T-helper 17 cell (primary cell): ENCODE measurements at places on chromosomes 1 and 21.

DNA sequence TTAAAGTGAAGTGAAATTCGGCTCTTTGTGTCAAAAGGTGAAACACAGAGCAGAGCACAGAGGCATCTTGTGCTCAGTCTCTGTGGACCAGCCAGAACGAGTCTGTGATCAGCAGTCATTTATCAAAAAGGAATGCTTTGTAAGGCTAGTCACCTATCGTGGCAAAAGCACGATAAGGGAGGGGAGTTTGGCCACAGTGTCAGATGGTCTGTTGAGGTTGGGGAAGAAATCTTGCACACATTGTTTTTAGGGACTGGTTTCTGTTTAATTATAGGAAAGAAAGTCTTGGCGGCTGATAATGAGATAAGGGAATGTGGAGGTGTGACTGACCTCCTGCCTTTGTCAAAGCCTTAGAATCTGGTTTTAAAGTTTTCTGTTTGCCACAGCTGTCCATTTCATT, 58.2 kb upstream of the KIAA1614 start:
- DNase-seq = no peak

GRCh38 chr1:17865912-17866739, 111.0 kb downstream of the ACTL8 start:
- no peak for DNase-seq

DNA sequence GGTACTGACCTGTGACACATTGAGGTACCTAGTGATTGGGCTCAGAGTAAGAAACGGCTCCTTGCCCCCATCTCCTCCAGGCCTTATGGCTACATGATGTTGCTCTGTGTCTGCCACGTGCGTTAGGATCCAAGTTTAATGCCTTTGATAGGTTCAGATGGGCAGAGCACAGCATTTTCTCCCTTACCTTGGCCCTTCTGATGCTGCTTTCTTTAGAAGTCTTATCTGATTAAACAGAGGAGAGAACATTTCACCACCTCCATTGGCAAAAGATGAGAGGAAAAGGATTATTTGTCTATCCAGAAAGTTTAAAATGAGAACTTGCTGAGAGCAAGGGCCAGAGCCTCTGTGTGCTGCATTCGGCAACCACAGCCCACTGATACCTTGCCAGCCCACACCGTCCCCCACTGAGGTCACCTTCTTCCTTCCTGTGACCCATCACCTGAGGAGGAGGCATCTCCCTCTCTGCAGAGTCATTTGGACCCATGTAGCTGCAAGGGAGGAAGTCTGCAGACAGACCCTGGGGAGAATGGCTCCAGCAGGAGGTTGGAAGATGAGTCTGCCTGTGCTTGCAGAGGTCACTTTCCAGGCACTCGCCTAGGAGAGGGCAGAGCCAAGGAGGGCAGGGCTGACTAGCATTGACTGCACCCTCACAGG, 16.7 kb downstream of the SHISA4 start:
- DNase-seq = no peak

- DNase-seq = no peak
Observed at GRCh38 chr1:218765753-218766152, 407.9 kb upstream of the LYPLAL1 start.

DNA sequence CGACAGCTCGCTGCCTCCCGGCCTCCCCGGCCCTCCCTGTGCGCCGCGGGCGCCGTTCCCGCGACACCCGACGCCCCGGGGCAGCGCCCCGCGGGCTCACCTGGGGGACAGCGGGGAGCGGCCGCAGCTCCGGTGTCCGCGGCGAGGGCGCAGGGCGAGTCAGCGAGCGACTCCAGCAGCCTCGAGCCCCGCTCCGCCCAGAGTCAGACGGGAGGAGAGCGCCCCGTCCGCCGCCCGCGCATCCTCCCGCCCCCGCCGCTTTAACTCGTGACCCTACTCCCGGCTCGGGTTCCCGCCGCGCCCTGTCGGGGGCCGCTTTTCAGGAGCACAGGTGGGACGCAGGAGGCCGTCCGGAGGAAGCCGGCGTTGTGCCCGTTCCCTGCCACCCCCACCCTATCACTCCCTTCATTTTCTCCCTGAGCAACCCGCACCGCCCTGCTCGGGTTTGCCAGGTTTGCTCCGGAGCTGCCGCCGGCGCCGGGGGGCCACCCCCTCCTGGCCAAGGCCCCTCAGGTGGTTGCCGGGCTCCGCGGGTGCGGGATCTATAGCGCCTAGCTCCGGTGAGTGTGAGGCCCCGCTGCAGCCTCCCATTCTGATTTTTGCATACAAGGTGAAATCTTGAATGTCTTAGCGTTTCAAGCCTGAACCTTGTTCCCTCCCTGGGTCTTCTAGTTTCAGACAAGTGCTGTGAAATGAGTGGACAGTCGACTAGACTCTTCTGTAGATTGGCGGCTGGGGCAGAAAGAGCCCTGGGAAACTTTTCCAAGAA, at the start of gene MCOLN3:
Gene MCOLN3, minus strand, starts transcription at position 205 of the 769 bp plus-strand sequence. CDS start 3,140 bp downstream, outside the sequence.
- DNase-seq = peak; percentile 10

- DNase-seq = no peak
Observed at GRCh38 chr1:225426395-225427234, 1.2 kb downstream of the LBR start.

- no peak for DNase-seq
Observed at GRCh38 chr1:181551249-181551648, 67.9 kb downstream of the CACNA1E start.

GRCh38 chr1:80909172-80909784, 891.5 kb upstream of the ADGRL2 start:
- no peak for DNase-seq

GRCh38 chr1:43108080-43108479, 64.0 kb downstream of the EBNA1BP2 start:
- no peak for DNase-seq

DNA sequence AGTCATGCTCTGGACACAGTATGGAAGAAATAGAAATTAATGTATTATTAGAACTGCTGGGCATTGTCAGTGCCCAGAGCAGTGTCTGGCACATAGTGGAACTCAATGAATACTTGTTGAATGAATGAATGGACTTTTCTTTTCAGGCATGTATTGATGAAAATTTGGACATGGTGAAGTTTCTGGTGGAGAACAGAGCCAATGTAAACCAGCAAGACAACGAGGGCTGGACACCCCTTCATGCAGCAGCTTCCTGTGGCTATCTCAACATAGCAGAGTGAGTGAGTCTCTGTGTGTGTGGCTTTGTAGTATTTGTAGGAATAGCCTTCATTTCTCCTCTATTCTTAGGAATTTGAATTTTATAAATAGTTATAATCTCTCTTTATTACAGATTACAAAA, 68.1 kb downstream of the PPP1R12B start:
- DNase-seq = no peak

- no peak for DNase-seq
Observed at GRCh38 chr1:114196992-114197907, 43.6 kb upstream of the SYT6 start.

DNA sequence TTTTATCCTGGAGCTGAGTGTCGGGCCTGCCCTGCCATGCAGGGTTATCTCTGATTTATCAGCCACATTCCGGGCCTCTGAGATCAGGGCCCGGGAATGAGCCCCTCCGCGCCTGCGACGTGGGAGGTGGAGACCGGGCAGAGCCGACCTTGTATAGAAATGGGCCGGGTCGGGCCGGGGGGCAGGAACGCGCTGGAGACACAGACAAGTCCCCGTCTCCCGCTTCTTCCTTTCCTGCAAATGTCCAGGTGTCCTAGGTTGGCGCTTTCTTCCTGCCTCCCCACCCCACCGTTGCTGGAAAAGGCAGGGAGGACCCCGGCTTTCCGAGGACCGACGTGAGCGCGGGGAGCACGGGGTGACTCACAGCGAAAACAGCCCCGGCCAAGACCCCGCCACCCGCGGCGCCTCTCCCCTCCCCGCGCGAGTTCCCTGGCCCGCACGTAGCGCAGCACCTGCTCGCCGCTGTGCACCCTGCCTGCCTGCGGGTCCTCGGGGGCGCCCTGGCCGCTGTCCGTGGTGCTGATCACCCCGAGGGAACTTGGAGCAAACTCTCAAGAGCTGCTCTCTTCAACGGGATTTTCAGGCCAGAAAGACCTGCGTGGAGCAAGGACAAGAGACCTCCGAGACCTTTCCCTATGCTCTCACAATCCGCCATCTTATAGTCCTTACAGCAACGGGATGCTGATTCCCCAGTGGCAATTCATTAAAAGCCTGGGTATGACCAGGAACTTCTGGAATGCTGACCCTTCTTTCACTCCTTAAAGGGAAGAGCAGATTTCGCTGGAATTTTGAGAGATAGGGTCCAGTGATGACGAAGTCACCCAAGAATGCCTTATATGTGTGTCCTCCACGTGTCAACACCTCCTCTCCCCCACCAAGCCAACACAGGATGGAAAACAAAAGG, 475 bp upstream of the NPPB start:
- peak; percentile 71 for DNase-seq

DNA sequence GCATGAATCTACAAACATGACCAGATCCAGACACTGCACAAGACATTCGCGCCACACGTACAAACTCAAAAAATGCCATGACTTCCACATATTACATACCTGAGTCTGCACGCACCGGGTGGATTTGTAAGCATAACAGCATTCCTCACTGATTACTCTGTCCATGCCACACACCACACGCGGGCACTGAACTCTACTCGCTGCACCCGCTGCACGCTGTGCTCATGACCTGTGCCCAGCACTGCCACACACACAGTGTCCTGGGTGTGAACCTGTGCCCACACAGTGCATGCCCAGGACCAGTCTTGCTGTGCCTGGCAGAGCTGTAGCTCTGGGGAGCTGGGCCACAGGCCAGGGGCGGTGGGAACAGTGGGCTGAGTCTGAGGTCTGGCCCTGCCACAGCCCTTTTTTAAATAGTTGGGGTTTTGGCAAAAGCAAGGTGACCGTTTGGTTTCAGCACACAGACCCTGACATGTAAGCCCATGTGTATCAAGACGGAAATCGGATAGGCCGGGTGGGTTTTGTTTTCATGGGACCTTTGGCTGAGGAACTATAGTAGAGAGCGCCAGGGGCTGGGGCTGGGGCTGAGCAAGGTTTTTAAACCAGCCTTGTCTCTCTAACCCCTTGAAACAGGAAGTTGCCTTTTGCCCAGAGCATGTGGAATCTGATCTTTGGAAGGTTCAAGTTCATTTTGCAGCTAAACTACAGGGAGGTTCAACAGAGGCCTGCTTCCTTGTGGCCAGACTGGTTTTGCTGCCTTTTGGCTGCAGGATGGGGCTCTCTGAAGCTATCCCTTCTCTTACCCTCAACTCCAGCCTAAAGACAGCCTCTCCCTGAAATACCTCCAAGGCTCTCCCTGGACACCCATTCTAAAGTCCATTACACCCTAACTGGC, 12.3 kb upstream of the GOLT1A start:
- no peak for DNase-seq

- no peak for DNase-seq
Observed at GRCh38 chr1:210144736-210145135, 87.9 kb upstream of the SERTAD4 start.

- no peak for DNase-seq
Observed at GRCh38 chr1:218933513-218933912, 240.2 kb upstream of the LYPLAL1 start.

DNA sequence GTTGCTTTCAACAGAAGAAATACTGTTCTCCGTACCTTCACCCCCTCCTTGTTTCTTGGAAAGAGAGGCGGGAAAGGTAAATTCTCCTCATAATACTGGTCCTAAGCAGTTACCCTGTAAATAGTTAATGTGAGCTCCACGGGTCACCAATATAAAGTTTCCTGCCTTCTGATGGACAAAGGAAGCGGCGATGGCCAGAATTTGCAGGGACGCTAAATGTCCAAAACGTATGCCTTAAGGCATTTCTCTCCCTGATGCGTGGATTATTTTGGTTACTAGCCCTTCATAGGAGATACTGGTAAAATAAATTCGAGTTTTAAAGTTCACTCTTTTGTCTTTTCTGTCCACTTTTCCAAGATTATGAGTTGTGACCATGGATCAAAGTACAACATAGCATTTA, 898 bp upstream of the PTGS2 start:
- DNase-seq = no peak

DNA sequence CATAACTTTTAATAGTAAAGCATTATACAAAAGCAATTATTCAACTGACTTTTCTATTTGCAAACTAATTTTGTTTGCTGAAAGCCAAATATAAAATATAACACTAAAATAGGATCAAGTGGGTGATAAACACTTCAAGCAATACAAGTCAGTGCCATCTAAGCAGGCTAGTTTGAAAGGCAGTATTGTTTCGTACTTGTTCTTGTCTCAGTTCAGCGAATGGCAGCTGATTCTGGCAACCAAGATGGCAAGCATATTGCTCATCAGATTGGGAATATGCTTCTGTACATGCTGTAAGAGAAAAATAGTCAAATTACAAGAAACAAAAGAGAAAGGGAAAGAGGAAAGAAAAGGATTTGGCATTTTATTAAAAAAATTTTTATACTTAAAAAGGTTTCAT, 7.5 kb downstream of the TMEM59 start:
- no peak for DNase-seq
